Amniotic stem cell (primary cell): ENCODE measurements at places on chromosomes 5 and 9.

DNA sequence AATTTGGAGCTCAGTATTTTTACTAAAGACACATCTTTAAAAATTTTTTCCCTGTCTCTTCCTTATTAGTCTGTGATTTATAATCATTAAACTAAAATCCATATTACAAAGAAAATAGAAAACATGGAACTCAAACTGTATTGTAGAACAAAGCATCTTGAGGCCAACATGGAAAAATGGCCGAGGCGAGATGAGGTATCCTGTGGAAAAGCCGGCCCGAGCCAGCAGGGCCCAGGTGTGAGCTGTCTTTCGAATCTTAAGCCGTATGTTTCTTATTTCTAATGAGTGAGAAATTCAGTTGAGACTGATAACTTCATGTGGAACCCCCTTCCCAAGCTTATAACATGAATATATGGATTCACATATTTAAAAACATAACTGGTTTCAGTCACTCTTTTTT is 170.4 kb upstream of the OTULINL start:
- no peak for DNase-seq

DNA sequence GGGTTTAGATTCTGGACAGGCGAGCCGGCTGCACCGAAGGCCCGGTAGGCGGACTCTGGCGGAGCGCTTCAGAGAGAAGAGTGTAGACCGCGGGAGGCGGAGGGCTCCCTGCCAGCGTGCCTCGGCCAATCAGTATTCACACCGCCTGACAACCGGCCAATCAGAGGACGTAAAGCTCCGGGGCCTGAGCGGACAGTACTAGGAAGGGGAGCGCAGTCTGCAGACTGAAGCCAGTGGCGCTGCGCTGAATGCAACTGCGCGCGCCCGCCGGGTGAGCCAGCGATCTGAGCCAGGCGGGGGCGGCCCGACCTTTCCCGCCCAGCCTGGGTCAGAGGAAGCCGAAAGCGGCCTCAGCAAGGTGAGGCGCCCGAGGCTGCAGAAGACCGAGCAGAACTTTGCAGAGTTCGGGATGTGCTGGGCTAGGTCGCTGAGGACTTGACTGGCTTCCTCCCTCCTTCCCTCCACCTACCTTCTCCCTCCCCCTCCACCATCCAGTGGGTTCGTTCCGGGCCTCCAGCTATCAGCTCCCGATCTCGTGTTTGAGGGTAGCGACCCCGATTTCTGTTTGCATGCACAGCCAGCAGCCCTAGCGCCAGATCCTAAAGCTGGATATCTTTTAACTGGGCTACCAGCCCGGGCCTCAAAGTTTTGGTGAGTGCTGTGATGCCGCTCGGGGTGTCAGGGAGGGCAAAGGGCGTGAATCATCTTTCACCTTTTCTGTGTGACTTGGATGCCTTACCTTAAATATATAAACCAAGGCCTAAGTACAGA is at the start of gene DMRT2:
DMRT2 (plus strand) TSS at position 233 of the 771 bp plus-strand sequence. CDS start 1,257 bp downstream, outside the sequence.
- no peak for DNase-seq

- DNase-seq = no peak
Measured at GRCh38 chr9:106929471-106930177, 66.7 kb downstream of the ZNF462 start.

- DNase-seq = no peak
Measured at GRCh38 chr9:121331549-121331948, 38.5 kb downstream of the STOM start.

DNA sequence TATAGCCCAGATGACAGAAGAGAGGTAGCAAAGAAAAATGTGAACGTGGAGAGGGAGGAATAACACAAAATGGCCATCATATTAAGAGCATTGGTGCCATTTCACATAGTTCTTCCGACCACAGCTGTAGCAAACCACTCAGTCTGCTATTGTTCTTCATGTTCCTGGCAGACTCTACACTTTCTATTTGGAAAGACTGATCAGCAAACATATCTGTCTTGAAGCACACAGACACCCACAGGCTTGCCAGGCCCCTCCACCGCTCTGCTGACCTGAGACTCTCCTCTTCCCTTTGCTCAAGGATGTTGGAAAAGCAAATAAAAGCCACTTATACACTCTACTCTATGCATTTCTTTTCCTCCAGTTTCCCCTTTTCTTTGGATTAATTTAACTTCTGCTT is 298.0 kb downstream of the FBXL7 start:
- no peak for DNase-seq

DNA sequence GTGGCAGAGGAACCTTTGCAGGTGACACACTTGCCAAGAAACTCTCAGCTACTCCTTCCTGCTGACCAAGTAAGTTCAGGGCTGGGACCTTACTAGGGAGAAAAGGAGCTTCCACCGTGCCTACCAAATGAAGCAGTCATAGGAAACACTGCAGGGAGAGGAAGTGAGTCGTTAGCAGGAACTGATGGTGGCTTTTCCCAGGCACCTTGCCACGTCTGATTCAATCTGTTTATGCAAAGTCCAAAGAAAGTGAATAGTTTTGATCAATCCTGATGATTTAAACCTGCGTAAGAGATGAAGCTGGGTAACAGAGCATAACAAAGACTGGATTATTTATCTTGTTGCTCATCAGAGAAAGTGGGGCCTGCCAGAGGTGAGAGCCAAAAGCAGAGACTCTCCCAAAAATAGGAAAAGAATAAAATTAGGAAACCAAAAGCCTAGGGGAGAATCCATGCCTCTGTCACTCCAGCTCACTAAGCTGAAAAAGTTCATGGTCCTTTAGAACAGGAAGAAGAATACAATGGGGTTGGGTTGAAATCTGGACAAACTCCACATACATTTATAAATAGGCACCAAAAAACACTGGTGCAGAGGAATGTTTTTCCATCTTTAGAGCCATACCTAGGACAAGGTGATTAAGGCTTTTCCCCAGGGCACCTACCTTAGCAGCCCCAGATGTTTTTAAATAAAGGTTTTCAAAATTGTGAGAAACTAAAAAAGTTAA is 9.3 kb upstream of the PFDN1 start:
- no peak for DNase-seq

GRCh38 chr5:144368556-144368955 is 197.9 kb downstream of the KCTD16 start:
- no peak for DNase-seq

DNA sequence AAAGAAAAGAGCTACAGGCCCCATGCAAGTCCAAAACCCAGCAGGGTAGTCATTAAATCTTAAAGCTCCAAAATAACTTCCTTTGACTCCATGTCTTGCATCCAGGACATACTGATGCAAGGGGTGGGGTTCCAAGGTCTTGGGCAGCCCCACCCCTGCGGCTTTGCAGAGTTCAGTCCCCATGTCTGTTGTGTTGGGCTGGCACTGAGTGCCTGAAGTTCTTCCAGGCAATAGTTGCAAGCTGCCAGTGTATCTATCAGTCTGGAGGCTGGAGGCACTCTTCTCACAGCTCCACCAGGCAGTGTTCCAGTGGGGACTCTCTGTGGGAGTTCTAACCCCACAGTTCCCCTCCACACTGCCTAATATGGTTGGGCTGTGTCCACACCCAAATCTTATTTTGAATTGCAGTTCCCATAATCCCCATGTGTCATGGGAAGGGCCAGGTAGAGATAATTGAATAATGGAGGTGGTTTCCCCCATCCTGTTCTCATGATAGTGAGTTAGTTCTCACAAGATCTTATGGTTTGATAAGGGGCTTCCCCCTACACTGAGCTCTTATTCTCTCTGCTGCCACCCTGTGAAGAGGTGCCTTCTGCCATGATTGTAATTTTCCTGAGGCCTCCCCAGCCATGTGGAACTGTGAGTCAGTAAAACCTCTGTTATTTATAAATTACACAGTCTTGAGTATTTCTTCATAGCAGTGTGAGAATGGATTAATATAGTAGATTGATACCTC is 237.5 kb upstream of the ADRA1B start:
- no peak for DNase-seq

DNA sequence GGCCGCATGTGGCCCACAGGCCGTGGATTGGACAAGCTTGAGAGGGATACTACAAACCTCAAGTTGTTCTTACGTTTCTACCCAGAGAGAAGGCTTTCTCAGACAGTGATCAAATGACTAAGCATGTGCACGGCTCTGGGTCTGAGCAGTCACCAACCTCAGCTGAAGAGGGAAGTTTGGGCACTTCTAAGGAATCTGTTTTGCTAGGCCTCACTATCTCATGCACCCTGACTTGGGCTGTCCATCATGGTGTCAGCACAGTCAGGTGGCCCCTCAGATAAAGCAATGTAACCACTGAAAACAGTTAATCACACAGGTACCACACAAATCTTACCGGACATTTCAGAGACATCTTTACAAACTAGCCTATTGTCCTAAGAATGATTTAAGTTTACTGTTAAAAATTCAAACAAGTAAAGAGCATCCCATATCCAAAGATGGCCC is 24.6 kb downstream of the CSF2 start:
- DNase-seq = no peak

DNA sequence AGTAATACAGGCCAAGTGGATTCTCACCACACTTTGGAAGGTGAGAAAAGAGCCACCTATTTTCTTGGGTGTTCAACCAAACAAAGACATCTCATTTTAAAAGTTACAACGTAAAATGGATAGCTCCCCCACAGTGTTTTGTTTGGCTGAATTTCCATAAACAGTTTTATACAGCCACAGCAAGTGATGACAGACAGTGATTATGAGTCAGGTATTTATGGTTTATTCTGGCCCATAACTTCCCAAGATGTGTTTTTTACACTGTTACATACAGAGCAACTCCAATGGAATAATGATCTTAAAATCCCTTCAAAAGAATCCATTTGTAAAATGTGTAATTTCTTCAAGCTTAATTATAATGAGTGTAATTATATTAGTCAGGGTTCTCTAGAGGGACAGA is 421.3 kb downstream of the TLE1 start:
- DNase-seq = no peak

DNA sequence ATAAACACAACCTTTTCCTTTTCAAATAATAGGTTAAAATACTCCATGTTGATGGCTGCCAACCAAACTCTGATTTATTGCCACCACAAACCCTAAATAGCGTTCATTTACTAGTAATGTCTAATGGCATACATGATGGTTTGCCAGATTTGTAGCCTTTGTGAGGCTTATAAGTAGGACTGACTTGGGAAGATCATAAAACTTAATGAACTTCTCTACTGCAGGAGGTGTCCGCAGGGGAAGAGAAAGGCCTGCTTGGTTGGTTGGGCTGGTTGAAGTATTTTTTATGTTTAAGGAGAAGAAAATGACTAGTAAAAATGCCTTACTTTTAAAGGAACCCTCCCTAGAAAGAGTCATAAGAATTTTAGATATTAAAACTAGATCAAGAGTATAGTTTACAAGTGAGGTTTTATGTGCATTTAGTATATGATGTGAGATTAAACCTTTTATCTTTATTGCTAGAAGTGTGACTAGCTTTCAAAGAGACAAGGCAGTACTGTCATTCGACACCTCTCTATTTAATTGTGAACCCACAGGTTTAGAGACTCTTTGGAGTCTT is 5.0 kb downstream of the PBX3 start:
- no peak for DNase-seq

GRCh38 chr5:33118761-33119415 is 321.9 kb upstream of the TARS1 start:
- DNase-seq = no peak

DNA sequence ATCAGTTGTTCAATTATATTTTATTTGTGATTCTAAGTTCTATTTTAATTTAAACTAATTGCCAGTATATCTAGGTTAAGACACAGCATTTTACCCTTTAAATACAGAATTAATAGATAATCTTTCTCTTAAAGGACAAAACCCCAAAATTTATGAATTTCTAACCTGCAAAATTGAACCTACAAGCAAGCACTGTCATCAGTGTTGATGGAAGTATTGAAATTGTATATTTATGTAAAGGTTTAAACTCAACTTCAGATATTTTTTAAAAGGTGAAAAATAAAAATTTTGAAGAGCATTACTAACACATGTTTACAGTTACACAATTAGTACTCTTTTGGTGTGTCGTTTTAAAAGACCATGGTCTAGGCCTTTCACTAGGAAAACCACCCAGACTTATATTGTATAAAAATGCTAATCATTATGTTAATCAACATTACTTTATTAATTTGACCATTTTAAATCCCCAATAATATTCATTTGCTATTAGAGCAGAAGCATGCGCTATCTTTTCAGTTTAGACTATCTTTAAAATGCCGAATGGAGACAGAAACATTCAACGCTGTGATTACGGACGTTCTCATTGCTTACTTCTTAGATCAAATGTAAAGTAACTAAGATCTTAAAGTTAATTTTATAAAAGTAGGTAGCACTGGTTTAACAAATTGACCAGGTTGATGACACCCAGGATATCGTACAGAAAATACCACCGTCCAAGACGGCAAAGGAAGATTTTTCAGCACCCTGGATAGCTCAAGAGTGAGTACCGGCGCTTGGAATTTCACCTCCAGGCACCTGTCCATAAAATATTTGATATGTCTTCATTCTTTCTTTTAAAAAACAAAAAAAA is 3.2 kb downstream of the OTP start:
- DNase-seq = no peak
